Endothelial cell of umbilical vein (primary cell): ENCODE measurements at places on chromosomes 2 and 18.

DNA sequence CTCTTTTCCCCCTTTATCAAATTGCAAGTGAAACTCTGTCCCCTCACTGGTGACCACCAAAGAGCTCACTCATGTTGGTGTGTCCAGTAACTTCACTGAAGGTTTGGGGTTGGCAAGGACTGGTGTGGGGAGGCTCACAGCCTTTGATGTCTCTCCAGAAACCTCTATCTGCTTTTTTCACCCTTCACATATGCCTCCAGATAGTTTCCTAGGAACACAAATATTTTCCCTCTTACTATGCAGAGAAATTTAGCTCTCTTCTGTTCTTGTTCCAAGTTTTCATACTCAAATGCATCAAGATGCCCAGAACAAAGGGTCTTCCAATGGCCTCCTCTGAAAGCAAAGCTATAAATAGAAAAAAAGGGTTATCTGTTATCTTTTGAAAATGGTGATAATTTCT lies 20.7 kb downstream of the DTNA start:
- DNase-seq = no peak

DNA sequence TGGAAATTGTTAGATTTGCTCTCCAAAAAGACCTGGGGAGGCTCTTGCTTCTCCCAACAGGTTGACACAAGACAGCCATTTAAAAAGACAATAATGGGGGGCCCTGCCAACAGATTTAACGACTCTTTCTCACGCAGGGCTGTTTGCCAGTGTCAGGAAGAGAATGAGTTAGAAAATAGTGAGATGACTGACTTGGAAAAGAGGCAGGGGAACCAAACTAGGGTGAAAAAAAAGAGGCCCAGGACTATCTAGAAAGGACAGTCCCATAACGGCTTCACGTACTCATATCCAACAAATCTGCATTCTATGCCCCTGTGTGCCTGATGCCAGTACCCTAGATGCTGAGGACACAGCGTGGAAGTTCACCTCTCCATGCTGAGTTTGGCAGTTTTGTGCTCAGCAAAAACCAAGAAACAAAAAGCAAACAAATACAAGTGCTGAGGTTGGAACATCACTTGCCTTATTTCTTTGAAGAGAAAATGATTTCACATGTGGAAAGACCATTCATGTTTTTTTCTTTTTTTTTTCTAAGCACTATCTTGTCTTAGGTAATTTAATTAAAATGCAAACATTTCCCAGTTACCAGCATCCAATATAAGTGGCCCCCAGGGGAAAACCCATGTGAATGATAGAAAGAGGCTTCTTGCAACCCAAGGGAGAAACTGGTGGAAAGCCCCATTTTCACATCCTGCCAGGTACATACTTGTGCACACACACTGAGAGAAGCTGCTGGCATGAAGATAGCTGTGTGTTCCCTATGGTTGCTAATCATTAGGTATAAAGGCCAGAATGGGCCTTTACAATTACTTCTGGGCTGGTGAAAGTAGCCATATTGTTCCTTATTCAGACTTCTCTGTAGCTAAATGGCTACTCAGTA lies 10.6 kb upstream of the WIPF1 start:
- DNase-seq = no peak

GRCh38 chr18:13103366-13103765 lies 112.2 kb downstream of the CEP192 start:
- no peak for DNase-seq

- DNase-seq = no peak
Observed at GRCh38 chr2:169961911-169962310, 134.7 kb downstream of the UBR3 start.

DNA sequence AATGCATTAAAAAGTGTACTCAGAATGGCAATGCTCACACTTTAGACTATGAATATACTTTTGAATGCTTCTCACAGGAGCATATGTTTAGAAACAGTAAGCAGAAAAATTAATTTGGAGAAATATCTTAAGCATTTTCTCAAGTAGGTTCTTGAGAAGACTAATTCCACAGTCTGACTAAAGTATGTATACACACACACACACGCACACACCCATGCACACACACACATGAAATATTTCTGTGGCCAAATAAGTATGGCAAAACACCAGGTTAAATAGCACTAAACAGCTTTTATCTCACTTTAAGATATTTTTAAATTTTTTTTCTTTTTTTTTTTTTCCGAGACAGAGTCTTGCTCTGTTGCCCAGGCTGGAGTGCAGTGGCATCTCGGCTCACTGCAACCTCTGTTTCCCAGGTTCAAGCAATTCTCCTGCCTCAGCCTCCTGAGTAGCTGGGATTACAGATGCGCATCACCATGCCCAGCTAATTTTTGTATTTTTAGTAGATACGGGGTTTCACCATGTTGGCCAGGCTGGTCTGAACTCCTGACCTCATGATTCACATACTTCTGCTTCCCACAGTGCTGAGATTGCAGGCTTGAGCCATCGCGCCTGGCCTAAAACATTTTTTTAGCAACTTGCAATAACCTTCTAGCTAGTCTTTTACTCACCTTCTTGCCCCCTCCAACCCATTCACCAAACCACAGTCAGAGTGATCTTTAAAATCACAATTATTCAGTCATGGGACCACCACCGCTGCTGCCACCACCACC lies 67.5 kb upstream of the SCG2 start:
- DNase-seq = no peak

DNA sequence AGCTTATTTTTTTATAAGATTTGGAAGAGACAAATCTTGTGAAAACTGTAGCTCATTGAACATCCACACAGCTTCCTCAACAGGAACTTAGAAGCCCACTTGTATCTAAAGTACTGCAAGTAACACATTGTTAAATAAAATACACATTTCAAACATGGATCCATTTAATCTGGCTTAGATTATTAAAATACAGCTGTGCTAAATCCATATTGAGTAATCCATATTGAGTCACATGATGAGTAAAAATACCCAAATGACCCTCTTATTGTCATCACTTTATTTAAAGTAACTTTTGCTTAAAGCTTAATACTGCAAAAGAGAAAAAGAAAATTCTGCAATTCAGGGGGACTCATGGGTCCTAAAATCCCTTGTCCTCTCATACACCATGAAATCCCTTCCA lies 133.3 kb downstream of the OSR1 start:
- no peak for DNase-seq

DNA sequence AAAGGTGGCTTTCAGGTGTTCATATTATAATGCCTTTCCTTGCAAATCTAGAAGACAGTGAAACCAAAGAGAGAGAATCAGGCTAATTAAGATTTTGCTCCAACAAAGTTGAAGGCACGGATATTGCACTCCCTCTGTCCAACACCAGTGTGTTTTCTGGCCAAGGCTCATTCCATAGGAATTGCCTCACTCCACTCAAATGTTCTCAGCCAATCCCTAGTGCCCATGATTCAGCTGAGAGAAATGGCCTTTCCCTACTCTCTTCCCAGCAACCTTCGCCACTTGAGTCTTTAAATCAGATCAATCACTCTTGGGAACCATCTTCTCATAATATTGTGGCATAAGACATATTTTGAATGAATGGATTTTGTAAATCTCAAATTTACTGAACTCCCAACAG lies 768.2 kb upstream of the ACVR2A start:
- DNase-seq = no peak

- peak; percentile 37 for DNase-seq
Observed at GRCh38 chr2:163681745-163682144, 54.1 kb downstream of the FIGN start.

DNA sequence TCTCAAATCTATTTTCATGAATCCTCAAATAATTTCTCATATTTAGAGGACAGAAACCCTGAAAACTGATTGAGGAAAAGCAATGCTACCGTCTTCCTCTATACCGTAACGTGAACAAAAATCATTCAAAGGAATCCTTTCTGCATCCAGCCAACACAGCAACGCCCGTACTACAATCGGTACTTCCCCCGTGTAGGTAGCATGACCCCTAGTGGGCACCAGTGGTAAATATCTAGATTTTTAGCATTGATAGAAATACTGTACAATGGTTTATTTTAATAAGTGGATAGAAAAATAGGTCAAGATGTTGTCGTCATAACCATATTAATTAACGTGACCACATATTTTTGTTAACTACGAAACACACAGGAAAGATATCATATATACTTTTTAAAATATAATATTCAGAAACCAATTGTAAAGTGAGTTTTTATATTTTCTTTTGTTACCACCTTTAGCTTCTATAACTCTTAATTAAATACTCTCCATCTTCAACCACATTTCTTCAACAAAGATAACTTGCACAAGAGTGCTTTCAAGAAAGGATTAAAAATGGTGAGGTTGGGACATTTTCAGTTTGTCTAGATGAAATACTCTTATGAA lies 194.1 kb downstream of the SS18 start:
- DNase-seq = peak; percentile 62

DNA sequence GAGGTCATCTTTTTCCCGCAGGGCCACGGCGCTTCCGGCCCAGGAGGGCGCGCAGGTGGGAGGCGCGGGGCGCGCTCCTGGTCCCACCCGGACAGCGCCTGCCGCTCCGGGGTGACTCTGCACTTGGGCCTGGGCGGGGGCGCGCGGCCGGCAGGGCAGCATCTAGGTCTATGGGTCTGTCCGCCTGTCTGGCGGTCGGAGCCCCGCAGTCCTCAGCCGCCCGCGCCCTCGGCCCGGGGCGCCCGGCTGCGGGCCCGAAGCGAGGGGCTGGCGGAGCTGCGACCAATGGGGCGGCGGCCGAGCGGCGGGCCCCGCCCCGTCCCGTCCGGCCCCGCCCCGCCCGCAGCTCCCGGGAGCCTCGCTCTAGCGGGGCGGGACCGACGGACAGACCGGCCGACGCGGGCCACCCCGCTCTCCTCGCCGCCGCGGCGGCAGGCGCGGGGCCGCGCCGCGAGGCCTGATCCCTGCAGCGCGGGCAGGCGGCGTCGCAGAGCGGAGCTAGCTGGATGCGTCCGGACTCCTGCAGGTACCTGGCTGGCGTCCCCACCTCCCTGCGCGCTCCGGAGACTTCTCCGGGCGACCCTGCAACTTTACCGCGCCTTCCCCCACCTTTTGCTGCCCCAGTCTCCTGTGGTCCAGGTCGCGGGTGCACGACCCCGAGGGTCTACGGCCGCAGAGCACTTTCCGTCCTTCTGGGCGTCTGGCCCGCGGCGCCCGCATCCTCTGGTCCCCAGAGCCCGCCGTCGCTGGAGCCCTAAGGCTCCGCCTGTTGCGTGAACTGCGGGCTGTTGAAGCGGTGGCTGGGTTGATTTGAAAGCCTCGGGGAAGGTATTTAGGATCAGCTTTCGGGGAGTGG lies at the start of gene KCNS3:
TSS of gene KCNS3 (plus strand) at position 387 of the 856 bp plus-strand sequence. CDS start 52,342 bp downstream, outside the sequence.
- peak; percentile 12 for DNase-seq

- no peak for DNase-seq
Observed at GRCh38 chr18:37577051-37577611, 11.5 kb upstream of the CELF4 start.

DNA sequence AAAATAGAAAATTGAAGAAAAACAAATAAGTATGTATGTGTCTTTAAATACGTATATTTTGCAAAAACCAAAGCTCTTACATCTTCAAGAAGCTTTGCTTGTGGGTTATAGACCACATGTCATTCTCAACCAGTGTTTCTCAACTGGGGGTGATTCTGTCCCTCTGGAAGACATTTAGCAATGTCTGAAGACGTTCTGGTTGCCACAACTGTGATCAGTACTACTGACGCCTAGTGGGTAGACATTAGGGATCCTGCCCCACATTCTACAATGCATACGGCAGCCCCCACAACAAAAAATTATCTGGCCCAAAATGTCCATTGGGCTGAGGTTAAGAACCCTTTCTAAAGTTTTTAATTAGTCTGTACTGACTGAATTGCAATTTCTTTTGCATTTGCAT lies 48.4 kb downstream of the UNC50 start:
- no peak for DNase-seq

- DNase-seq = no peak
Observed at GRCh38 chr18:34085140-34085739, 139.5 kb downstream of the NOL4 start.

GRCh38 chr2:126664639-126665038 lies 8.7 kb downstream of the GYPC start:
- DNase-seq = no peak

- DNase-seq = no peak
Observed at GRCh38 chr2:2571301-2572150, 240.5 kb upstream of the MYT1L start.

- no peak for DNase-seq
Observed at GRCh38 chr2:62719757-62720156, 14.2 kb downstream of the EHBP1 start.

DNA sequence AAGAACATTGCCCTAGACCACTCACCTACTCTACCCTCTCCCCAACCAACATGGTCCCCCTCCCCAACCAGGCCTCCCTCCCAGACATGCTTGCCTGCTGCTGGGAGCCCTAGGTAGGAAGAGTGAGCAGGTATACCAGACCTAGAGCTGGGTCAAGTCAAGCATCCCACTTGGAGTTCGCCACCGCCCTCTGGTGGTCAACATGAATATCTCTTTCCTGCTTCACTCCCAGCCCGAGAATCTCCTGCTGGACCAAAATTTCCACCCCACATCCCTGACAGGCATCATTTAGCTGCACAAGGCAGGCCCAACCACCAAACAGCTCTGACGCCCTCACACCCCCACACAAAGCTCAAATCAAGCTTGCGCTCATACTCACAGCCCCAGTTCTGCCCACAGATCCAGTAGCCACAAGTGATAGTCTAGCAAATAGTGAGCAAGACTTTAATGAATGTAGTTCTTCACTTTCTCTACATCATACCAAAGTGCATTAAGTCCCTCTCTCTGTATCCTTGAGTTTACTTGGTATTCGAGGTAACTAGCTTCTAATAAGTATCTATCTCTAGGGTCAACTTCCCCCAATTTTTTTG lies 116.0 kb downstream of the TNS1 start:
- peak; percentile 71 for DNase-seq

DNA sequence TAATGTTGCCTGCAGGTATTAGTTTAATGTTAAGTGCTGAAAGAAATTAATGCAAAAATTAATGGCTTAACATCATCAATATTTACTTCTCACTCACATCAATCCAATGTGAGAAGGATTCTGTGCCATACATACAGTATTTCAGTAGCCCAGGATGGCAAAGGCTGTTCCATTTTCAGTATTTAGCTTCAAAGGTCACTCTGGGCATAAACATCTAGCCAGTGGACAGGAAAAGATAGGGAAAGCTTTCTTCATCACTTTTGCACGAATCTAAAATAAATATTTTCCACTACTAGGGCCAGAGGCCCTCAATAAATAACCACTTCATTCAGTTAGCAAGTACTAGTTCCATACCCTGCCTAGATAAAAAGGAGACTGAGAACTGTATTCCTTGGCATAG lies 236.3 kb upstream of the VWC2L start:
- DNase-seq = no peak

DNA sequence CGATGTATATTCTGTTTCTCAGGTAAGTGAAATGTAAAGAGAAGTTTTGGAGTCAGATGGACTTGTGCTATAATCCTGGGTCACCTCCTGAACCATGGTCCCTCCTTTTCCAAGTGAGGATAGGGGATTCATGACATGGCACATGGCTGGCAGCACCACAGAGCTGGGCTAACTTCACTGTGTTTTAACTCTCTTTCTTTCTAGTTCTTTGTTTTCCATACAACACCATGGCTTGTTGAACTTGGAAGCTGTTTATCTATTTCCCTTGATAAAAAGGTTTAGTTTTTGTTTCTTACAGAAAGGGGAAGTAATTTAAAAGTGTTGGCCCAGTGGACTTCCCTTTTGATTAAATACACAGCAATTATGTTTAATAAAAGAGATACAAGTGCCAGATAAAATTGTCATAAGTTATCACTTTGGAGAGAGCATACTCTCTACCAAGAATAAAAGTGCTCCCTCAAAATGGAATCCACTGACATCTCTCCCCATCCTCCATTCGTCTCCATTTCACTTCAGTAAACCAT lies 90.4 kb downstream of the PLCL1 start:
- DNase-seq = peak; percentile 65

- DNase-seq = no peak
Observed at GRCh38 chr2:64201151-64201550, 56.9 kb upstream of the PELI1 start.
